Fibroblast of upper back skin (primary cell): ENCODE measurements at places on chromosomes 5 and 9.

DNA sequence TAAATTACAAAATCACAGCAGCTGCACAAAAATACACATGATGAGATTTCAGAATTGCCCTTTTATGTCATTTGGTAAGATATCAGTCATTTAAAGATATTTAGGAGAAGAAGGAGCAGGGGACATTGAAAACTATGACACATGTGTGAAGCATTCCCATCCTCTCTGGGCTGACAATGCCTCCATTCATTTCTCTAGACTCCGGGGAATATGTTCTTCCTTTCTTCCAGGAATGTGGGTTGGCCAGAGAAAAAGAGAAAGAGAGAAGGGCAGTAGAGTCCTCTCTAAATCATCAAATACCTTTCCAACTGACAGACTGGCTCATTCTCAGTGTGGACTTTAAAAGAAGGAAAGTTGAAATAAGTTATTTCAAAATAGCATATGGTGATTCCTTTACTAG lies 205.6 kb upstream of the ADAMTSL1 start:
- DNase-seq: peak; percentile 94

- peak; percentile 81 for DNase-seq
Observed at GRCh38 chr5:149387982-149388381, 8.9 kb upstream of the IL17B start.

DNA sequence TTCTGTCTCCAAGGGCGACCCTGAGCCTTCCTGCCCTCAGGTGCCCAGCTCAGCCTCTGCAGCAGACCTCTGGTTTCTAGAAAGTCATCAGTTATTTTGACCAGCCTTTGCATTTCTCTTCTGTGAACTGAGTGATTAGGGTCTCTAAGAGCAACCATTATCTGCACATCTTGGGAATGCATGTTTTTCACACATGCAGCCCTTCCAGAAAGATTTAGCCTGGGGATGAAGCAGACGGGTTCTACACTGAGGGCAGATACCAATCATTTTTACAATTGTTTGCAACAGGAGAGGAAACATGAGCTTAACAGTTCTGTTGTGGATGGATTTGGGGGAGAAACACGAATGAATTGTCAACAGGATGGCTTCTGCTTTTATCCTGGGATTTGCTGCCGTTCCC lies 90.1 kb upstream of the PITX1 start:
- DNase-seq: no peak

GRCh38 chr5:125037020-125037419 lies 290.6 kb upstream of the ZNF608 start:
- no peak for DNase-seq

GRCh38 chr5:97838214-97838613 lies 655.2 kb upstream of the RIOK2 start:
- peak; percentile 98 for DNase-seq

DNA sequence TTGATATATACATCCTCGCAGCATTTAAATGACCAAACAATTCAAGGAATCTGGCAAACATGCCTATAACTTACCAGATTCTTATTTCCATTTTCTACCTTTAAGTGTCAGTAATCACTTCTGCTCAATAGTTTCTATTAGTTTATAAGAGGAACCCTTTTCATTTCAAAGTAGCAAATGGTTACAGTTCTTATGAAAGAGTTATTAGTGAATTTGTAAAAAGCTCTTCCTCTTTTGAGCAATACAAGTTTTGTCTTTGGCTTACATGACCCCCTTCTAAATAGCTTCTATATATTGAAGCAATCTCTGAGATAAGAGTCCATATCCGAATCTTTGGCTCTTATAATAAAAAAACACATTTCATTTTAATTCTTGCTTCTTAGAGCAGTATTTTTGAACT lies 42.0 kb downstream of the ELL2 start:
- DNase-seq: no peak

GRCh38 chr5:81572201-81572600 lies 178.3 kb upstream of the ACOT12 start:
- peak; percentile 49 for DNase-seq
